GM04503 (cell line): ENCODE measurements at places on chromosomes 3 and 15.

GRCh38 chr3:149575213-149575960, 82.4 kb downstream of the WWTR1 start:
- DNase-seq, result no peak

- DNase-seq, result no peak
Observed at GRCh38 chr15:29776859-29777258, 45.4 kb downstream of the TJP1 start.

DNA sequence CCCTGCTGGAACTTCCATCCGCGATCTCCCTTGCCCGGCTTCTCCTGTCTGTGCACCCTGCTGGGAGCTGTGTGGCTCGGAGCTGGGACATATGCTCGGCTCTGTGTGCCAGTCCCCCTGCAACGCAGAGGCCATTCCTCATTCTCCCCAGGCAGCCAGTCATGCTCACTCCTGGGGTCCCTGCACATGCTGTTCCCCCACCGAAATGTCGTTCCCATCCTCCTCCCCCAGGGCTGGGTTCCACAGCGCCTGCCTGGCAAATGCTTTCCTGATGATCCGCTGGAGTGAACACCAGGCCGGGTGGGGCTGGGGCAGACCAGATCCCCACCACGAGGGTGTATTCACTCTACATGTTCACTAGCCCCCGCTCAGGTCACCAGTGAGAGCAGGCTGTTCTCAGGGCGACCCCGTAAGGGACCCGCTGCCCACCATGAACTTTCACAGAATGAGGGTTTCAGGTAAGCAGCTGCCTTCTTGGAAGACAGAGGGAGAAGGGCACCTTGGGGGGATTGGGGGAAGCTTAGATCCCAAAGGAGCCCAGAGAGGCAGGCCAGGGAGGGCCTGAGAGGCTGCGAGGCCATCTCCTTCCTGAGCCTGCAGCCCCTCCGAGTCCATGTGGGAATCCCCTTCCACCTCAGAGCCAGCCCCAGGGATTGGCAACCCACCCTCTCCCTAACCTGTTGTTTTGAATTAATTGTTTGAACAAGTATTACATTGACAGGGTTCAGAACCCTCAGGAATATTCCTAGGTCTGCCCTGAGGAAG, 88.7 kb upstream of the IQSEC1 start:
- no peak for DNase-seq

DNA sequence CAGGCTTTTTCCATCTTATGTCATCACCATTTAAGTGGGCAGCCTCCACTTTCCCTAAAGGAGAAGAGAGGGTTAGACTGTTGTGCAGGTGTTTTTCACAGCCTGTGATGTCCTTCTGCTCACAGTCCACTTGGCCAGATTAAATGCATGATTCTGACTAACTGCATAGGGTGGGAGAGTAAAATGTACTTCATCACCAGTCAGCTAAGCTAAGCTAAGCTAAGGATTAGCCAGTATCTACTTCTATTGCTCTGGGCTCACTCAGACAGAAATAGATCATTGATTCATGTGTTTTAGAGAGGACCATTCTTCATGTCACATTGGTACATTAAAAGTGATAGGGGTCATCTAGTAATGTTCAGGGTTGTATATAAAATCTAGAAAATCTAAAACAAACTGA, 1013.1 kb downstream of the NTRK3 start:
- no peak for DNase-seq

DNA sequence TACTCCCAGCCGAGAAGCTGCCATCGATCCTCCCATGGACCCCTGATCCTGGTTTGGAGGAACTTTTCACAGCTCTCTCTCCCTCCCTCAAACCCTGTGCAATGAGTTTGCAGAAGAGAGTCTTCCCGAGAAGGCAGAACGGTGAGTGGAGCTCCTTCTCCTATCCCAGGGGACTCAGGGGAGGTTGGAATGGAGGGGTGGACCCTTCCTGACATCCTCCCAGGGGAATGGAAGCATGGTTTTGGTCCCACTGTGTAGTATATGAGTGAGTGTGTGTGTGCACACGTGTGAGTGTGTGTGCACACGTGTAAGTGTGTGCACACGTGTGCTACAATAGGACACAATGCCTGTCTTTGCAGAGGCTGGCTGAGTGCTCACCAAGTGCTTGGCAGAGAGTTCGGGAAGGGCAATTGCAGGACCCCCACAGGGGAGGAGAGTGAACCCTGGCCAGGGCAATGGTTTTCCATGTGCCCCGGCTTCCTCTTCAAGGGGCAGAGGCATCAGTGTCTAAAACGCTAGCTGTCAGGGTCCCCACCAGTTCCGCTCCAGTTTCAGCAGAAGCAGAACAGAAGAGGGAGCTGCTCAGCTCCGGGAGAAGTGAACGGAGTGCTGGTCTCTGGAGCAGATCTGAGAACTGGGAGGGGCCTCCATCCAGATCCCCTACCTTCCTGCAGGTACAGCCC, 13.8 kb upstream of the IL16 start:
- no peak for DNase-seq

- DNase-seq, result no peak
Observed at GRCh38 chr3:97959872-97960271, 12.4 kb downstream of the RIOX2 start.

- DNase-seq, result peak; percentile 8
Observed at GRCh38 chr15:42549032-42549491, 424 bp downstream of the HAUS2 start.

- no peak for DNase-seq
Observed at GRCh38 chr3:103047640-103048039, 612.8 kb downstream of the ZPLD1 start.

DNA sequence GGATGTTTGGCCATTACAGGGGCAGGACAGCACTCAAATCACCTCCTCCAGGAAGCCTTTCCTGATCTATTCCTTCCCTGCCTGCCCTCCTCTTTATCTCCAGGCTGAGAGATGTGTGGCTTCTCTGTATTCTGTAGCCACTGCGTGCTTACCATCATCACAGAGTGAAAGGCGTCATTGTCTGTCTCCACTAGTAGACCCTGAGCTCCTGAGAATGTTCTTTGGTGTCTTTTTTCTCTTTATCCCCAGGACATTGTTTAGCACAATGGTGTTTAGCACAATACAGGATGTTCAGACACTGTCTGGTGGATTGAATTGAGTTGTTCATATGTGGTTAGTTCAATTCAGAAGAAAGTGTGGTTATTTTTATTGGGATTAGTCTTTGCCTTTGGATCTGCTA, 26.2 kb upstream of the LARS2 start:
- no peak for DNase-seq

DNA sequence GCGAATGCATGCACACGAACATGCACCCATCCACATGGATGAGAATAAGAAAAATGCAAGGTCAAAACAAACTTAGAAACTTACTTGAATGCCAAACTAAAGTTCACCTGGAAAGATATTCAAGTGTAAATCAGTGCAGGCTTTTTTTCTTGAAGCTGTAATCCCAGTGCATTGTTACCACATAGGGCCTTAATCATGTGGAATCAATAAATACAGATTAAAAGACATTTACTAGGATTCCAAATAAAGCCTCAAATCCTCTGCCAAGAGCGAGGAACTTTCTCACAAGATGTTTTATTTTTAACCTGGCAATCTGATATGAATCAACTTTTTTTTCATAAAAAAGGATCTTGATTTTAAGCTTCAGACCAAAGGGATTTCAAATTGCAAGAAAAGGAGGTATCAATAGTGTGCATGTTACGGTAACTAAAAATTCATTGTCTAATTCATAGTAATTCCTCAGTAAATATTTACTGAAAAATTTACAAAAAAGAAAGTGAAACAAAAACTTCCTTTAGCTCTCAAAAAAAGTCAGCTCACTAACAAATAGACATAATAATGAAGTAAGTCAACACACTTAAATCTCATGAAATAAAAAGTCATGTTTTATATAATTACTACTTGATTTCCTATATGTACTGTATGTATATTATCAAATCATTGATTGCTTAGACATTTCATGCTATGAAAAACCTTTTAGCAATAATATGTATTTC, 978.6 kb downstream of the PLOD2 start:
- no peak for DNase-seq

DNA sequence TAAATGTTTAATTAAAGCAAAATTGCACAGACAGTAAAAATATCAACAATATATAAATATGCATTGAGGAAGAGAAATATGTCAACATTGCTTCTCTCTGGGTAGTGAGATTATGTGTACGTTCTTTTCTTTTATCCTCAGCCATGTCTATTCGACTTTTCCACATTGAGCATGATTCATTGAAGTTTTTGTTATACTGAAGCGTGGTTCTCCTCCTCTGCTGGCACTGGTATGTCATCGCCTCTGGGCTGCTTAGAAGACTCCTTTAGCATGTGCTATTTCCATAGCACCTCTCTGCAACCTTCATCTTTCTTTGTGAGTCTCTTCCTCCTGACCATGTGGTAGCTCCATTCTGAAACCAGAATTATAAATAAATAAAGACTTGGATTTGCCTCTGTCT, 65.8 kb upstream of the AKAP13 start:
- DNase-seq, result no peak

GRCh38 chr3:41029356-41029755, 169.9 kb upstream of the CTNNB1 start:
- DNase-seq, result no peak

GRCh38 chr15:39774688-39775267, 7.9 kb downstream of the FSIP1 start:
- no peak for DNase-seq

DNA sequence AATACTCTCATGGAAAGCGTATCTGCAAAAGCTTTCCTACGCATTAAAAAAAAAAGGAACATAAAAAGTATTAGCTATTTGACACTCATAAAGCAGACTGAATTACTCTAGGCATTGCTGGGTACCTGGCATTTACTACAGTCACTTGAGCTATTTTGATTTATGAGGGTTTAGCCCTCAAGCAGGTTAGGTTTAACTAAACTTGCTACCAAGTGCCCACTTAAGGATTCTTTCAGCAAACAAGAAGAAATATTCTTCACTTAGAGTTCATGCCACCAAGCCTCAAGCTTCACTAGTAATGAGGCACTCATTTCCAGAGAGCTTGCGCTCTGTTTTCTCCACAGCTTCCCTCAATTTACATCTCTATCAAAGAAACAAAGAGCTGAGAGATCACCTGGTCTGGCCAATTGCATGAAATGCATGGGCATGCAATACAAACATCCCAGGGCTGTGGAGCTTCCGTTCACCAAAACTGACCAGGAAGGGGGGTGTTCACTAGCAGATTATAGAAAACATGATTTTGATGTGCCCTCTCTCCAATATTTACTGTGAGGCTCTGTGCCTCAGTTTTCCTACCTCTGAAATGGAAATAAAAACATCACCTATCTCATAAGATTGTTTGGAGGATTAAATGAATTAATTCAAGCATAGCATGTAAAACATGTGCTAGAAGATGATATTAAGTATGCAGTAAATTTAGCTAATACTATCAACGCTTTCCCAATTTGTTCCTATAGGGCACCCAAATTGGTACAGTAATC, 217.3 kb downstream of the RORA start:
- no peak for DNase-seq

DNA sequence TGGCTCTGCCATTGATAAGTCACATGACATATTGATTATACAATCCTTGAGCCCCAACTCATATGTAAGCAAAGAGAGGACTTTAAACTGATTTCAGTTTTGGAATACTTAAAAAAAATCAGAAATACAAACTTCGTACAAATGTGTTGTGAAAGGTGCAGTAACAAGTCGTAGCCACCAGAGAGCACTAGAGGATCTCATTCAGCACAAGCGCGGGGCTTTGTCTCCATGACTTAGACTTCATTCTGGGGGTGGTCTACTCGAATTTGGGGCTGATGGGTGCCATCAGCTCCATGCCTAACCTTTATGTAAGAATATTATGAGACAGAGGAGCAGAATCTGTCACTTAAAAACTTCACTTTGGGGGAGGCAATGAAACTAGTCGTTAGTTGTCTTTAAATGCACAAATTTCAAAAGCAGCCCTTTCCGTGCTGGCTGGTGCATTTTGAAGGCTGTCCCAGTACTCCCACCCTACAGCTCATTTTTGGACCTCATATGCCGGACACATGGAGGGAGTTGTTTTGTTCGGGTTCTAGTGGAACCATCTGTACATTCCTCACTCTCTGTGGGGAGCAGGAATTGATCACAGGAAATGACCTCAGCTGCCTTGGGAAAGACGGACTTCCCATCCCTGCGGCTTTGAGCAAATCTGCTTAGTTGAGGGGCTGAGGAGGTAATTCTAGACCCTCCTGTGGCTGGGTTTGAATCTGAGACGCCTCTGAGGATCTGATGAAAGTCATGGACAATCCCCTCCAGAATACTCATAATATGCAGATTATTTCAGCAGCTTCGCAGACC, 27.5 kb upstream of the MASP1 start:
- DNase-seq, result peak; percentile 50

GRCh38 chr3:46348823-46349482, 5.0 kb upstream of the CCR2 start:
- no peak for DNase-seq

DNA sequence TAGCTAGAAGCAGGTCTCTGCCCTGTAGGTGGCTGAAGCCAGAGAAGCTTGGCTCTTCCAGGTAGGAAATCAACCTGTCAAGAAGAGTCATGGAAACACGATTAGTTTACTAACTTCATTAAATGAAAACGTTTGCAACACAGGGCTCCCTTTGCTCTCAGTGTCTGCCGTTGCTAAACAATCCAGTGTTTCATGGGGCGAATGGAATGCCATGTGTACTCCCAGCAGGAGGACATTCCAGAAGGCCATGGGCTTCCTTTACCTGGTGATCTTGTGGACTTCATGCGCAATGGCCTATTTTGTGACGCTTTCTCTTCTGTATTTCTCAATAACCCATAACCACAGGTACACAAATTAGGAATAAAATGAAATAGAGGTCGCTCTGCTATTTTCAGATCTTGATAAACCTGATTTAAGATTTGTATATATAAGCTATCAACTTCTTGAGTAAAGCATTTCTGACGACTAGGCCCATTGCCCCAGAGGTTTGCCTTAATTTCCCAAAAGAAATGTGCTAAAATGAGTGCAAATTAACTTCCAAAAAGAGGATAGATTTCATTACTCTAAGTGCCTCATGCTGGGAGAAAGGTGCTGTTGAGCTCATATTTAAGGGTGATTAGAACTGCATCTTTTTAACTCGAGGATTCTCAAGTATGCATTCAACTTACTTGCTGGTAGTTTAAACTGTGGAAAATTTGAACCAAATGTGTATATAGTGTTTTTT, 171.0 kb downstream of the EPHA3 start:
- no peak for DNase-seq

- no peak for DNase-seq
Observed at GRCh38 chr3:195587824-195588223, 4.1 kb upstream of the APOD start.
